ENCODE measurements at places on chromosomes 6 and 20.
A peak's percentile ranks its signal among the peaks of the same experiment; 100 is the strongest.

GRCh38 chr6:159013229-159013628, 13.2 kb upstream of the RSPH3 start:
- DNase-seq, result no peak

DNA sequence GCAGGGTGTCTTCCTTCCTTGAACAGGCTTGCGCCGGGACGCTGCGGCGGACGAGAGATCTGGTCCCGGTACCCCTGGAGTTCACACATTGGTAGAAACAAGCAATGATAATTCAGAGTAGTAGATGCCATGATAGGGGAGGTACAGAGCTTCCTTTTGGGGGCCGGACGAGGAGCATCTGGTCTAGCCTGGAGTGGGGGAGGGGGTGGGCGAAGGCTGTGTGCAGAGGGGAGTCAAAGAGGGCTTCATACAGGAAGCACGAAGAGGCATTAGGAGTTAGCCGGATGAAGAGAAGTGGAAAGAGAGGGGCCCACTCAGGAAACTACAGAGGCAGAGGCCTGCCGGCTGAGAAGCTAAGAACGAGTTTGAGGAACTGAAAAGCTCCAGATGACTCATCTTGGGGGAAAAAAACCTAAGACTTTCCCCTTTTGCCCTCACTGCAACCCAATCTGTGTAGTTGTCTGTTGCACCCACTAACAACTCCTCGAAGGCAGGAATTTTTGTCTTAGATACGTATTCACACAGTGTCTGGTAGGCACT, 611 bp downstream of the CNPY3 start:
- DNase-seq, result peak; percentile 29

GRCh38 chr20:4281258-4282055, 266.1 kb upstream of the RNF24 start:
- DNase-seq, result no peak

- no peak for DNase-seq
Observed at GRCh38 chr6:4861564-4861963, 85.4 kb downstream of the CDYL start.

- DNase-seq, result no peak
Observed at GRCh38 chr20:57566803-57567459, 6.0 kb downstream of the PCK1 start.

GRCh38 chr6:40573221-40573620, 13.9 kb downstream of the LRFN2 start:
- DNase-seq, result no peak

- no peak for DNase-seq
Observed at GRCh38 chr20:10216146-10216791, 2.4 kb upstream of the SNAP25 start.

DNA sequence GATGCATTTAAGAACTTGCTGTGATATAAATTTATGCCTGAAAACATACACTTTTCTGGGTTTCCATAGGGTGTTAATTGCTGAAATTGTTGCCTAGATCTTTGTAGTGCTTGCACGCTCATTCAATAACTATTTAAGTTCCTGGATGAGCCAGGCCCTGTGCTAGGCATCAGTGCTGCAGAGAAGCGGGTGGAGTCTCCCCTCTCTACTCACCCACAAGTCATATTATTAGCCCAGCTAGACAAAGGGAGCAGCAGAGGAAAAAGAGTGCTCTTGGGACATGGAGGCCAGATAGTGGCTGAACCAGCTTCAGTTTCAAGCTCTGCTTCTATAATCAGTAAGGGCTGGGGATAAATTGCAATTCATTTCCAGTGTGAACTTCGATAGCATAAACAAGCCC, 329.1 kb downstream of the TFAP2B start:
- DNase-seq, result no peak

- DNase-seq, result peak; percentile 99
Observed at GRCh38 chr20:63641792-63642523, 11.3 kb downstream of the STMN3 start.

GRCh38 chr6:153043719-153044118, 41.2 kb upstream of the MTRF1L start:
- DNase-seq, result no peak

GRCh38 chr6:157865249-157865648, 42.2 kb downstream of the SNX9 start:
- DNase-seq, result no peak

DNA sequence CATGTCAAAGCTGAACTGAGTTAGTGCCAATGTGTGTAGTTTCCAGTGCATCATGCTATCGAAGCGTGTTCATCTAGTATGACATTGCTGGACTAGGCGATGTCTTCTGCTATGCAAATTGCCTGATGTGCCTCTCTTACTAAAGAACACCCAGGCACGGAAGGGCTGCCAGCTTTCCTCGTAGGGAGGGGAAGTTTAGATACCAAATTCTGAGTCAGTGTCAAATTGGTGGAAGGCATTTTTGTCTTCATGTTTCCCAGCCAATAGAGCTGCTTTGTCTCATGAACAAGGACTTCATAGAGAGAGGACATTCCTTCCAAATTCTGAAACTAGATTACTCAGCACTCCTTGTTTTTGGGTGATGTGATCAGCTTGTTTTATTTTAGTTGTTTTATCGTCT, 320.1 kb downstream of the BTBD3 start:
- DNase-seq, result no peak

- no peak for DNase-seq
Observed at GRCh38 chr6:126553854-126554253, 213.9 kb downstream of the CENPW start.

DNA sequence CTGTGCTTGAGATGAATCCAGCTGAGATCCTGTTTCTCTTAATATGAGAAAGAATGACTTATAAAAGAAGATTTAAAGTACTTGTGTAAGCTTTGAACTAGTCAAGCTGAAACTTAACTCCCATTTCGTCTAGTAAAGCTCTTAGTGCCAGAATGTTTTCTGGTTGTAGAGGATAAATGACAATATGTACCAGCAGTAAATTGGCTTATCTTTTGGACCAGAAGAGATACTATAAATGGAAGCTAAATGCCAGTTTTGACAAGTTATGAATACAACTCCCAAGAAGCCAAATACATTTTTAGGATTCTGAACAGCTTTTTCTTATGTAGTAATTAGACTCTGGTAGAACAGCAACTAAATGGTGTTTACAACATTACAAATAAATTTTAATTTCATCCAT, 608.7 kb downstream of the EYS start:
- no peak for DNase-seq

- DNase-seq, result no peak
Observed at GRCh38 chr20:13024596-13024995, 15.8 kb downstream of the SPTLC3 start.

DNA sequence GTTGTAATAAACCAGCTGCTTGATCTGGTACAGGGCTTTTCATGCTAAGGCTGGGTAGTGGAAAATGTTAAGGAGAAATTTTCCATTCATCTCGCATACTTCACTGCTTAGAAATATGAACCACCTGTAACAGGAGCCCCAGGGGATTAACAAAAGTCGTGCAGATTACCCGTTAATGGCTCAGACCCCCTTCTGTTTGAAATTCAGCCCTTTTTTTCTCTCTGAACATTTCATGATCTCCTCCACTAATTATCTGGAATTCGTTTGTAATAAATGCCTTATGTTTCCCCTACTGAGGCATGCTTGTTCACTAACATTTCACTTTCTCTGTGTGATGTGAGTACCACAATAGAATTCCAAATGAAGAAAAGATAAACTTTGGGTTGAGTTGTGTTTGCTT, 336.4 kb upstream of the HSF2 start:
- DNase-seq, result no peak

- DNase-seq, result no peak
Observed at GRCh38 chr20:50528804-50529351, 18.7 kb downstream of the PTPN1 start.

DNA sequence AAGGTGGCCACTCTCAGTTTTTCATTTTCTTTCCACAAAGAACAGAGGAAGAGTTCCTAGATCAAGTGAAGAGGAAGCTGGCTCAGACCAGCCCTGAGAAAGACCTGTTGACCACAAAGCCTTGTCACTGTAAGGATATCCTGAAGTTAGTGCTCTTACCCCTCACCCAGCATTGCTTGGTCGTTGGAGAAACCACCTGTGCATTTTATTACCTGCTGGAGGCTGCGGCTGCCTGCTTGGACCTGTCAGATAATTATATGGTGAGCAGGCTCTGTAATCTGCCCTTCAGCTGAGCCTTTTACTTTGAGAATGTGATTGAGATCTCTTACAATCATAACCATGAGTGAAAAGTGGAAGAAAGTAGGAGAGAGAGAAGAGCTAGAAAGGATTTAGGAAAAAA, 21.9 kb downstream of the TREML1 start:
- DNase-seq, result no peak

DNA sequence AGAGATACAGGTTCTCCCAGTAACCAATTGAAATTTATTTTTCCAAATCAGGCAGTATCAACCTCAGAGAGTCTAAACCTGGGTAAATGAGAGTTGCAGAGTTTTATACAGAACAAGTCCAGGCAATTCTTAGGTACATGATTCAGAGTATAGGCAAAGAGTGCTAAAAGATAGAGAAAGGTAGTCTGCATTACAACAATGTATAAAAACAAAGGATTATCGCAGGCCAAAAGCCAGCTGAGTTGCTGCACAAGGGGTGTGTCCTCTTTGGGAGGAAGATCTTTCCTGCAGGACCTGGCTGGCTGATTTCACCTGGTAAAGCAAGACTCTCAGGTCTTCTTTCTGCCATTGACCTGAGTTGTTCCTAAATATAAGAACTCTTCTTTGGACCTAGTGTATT, 48.9 kb upstream of the ECHDC1 start:
- DNase-seq, result no peak

- no peak for DNase-seq
Observed at GRCh38 chr6:137830511-137830911, 36.5 kb upstream of the TNFAIP3 start.

- no peak for DNase-seq
Observed at GRCh38 chr6:28741363-28741762, 182.4 kb downstream of the TRIM27 start.

GRCh38 chr6:142800240-142800639, 144.7 kb downstream of the HIVEP2 start:
- no peak for DNase-seq

GRCh38 chr6:151869787-151870186, 62.3 kb downstream of the ESR1 start:
- DNase-seq, result no peak

GRCh38 chr20:4574356-4574690, 147.4 kb upstream of the PRND start:
- no peak for DNase-seq

DNA sequence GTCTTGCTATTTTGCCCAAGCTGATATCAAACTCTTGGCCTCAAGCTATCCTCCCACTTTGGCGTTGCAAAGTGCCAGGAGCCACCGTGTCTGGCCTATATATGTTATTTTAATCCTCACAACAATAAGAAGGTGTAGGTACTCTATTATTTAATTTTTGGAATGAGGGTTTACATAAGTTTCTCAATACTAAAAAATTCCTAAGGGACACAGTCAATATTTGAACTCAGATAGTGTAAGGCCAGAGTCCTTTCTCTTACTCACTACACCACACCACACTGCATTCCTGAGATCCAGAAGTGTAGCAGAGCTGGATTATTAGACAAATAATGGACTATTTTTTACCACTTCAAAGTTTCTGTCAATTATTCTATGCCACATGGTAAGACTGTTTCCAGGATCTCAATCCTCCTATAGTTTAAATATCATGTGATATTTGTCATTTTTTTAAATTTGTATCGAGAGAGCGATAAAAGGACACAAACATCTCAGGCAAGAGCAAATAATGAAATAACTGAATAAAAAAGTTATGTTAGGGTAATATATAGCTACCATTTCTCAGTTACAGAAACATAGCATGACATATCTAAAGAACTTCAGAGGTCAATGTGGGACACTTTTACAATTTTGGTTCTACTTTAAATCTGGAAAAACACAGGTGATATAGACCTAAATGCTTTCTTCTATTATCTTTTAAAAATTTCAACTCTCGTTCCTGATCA, 162.2 kb upstream of the THEMIS start:
- no peak for DNase-seq

GRCh38 chr6:42264162-42264851, 46.6 kb upstream of the MRPS10 start:
- DNase-seq, result no peak

DNA sequence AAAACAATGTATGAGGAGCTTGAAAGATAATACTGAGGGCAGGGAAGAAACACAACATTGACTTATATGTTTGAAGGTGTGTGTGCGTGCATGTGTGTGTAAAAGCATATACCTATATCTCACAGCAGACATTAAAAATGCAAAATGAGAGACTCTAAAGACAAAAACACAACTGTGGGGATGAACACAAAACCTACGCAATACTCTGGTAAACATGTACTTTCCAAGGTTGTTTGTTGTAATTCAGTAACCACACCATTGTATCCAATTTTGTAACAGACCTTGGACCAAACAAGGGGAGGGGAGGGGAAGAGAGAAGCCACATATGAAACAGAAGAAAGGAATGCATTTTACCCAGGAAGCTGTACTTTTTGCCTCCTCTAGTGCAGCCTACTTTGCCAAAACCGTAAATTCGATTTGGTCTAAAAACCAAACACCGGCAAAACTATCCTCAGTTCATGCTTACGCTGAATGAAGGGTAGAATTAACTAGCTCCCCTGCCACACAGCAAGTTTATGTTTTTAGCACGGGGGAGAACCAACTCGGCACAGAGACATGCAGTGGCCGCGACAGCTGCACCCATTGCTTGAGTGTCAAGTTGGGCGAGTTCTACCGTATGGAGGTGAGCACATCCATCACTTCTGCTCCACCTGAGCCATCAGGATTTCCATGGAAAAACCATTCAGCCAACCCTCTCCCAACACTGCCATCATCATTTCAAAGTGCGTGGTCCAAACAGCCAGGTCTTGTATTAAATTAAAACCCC, 50.0 kb downstream of the CNKSR3 start:
- DNase-seq, result no peak

DNA sequence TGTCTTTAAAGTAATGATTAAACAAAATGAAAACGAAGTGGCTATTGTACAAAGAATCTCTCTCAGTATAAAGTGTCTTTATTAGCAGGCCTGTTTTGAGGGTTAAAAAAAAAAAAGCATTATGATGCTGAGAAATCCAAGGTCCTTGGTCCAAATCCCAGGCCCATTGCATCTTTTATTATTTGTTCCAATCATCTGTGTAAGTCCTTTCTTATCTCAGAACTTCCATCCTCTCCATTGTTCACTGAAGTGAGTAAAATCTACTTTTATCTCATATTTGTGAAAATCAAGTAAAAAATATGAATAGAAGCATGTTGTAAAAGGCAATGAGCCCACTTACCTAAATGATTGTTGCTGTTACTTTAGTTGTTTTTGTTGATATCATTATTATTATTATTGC, 499.1 kb upstream of the JAG1 start:
- DNase-seq, result no peak

GRCh38 chr6:157728183-157728881, 94.7 kb upstream of the SNX9 start:
- no peak for DNase-seq

- DNase-seq, result peak; percentile 23
Observed at GRCh38 chr6:90411292-90411781, 114.7 kb upstream of the BACH2 start.
